Stimulated activated CD4-positive, alpha-beta T cell treated with anti-CD3 and anti-CD28 coated beads, Interleukin-15, amount 100 ng/mL, for 1 hour (primary cell): ENCODE measurements at places on chromosomes 11 and 22.
A peak's percentile ranks its signal among the peaks of the same experiment; 100 is the strongest.

DNA sequence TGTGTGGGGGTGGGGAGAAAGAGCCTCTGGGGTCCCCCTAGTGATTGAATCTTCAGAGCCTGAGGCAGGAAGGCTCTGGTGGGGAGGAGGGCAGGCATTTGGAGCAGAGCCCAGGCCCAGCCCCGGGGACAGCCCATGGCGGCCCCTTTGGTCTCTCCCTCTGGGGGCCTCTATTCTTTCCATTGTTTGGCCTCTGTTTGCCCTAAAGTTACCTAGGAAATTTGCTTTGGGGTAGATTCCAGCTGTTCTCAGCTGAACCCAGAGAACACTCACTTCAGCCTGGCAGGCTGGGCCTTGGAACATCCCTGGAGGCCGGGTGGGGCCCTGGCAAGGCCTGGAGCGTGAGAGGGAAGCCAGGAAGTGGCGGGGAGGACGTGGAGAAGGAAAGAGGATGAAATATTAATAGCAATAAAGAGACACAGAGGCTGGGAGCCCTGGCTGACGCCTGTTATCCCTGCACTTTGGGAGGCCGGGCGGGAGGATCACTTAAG lies 22.9 kb upstream of the A4GALT start:
- no peak for DNase-seq

DNA sequence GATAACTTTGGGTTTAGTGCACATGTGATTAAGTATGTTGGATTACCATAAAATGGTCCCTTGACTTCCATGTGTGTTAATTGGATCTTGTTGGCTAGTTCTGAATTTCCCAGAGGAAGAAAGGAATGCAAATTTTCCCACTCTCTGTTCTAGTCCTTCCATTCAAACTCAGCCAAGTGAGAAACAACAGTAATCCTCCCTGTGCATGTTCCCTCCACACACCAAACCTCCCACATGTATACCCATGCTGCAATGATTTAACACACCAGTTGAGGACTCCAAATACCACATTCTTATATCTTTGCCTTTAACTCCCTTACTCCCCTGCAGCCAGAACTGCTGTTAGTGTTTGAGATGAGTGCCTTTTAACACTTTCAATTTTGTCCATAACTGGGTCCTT lies 1158.9 kb downstream of the DLG2 start:
- DNase-seq = no peak

- DNase-seq = no peak
These were observed at the start of gene GAL for GRCh38 chr11:68684385-68685356. GAL (plus strand) TSS chr11:68684544; CDS start chr11:68684924, 380 bp downstream.

- no peak for DNase-seq
These were observed 32.3 kb downstream of the ANO5 start for GRCh38 chr11:22225190-22225589.

GRCh38 chr11:11027288-11027687 lies 169.4 kb upstream of the ZBED5 start:
- no peak for DNase-seq

DNA sequence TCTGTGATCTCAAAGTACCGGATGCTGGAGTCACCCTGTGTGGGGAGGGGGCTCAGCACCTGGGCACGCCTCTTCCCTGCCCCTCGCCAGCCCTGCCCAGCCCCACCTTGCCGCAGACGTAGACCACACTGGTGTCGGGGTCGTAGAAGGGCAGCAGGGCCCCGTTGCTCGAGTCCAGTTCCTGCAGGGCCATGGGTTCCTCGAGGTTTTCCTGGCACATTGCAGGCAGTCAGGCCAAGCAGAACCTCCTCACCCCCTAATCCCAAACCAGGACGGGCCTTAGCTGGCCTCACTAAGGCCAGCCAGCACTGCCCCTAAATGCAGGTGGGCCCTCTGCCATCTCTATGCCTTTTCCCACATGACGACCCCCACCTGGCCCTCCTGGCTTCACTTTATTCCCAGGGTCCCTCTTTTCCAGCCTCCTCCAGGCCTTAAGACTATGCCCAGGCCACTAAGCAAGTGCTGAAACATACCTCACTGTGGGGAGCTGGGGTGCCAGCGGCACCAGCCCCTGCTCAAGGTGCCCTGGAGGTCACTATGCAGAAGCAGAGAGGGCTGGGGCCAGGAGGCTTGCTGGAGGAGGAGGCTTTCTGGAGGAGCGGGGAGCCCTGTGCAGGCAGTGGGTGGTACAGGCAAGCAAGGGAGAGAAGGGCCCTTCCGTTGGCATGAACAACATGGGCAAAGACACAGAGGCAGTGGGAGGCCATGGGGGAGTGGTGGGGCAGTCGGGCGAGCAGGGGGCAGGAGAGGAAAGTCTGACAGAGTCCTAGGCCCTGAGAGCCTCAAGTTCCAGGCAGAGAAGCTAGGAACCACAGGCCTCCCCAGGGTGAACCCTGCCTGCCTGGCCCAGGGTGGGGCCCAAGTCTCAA lies 2.8 kb downstream of the CORO1B start:
- no peak for DNase-seq

DNA sequence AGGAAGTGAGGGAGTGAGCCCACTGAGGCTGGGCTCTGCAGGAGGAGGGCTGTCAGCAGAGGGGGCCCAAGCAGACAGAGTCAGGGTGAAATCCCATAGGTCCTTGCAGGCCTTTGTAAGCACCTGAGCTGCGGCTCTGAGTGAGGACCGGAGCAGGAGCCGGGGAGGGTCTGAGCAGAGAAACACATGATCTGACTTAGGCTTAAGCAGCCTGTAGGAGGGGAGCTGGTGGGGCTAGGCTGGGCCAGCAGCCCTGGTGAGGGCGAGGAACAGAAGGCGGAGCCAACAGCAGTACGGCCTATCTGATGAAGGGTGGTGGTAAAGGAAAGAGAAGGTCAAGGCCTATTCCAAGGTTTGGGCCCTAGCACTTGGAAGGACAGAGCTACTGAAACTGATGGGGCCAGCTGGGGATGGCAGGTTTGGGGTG lies 26.9 kb upstream of the CBX7 start:
- no peak for DNase-seq

DNA sequence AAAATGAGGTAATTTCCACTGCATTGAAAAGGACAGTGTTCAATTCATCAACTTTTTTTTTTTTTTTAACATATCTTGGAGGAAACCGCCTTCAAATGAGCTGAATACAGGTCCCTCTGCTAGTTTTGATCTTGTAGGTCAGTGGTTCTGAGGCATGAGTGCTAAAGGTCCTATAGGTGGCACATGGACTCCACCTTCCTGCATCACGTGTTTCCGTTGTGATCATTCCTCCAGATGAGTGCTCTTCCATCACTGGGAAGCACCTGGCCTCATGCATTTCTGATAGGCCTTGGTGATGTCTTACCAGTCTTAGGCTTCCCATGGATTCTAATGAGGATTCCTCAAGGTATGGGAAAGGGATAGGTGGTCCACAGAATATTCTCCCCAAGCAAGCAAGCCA lies 37.8 kb downstream of the FDX1 start:
- no peak for DNase-seq

DNA sequence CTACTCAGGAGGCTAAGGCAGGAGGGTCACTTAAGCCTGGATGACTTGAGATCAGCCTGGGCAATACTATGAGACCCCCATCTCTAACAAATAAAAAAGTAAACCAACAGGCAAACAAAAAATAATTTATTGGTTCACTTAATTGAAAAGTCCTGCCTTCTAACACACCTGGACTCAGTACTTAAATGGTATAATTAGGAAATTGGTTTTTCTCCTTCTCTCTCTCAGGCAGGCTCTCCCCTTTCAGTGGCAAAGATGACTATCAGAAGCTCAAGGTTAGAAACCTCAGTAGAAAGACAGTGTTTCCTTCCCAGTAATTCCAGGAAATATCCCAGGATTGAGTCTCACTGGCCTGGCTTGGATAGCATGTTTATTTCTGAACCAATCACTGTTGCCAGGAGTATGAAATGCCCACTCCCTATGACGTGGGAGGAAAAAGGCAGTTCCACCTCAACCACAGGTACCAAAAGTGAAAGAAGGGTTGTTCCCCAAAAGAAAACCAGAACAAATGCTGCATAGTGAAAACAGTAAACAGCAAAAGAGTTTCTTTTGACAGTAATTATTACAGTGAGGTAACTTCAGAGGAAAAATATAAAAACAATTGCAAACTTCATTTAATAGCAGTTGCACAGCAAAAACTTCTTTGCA lies 56.3 kb upstream of the SOX6 start:
- no peak for DNase-seq

DNA sequence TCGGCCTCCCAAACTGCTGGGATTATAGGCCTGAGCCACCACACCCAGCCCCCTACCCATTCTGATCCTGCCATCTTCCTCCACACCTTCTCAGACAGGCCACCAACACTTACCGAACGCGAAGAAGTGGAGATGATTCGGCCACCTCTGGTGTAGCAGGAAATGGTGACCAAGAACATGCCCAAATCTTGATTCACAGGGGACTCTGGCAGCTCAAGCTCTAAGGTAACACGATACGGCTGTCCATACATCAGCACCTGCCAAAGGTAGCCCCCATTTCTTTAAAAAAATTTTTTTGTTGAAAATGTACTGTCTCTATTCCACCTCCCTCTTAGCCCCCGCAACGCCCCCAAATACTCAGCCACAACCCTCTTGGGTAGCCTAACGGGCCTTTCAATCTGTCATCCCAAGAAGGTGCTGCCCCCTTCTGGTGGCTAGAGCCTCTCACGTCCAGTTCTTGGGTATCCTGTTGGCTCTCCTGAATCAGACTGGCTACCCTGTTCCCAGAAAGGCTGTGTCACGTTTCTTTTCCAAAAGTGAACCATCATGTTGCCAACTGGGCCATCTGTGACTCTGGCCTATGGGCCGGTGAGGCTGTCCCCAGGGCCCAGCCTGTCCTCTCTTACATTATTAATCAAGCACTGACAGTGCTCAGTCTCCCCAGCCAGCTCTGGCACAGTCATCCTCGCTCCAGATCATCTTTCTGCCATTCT lies 5.3 kb upstream of the LRRN4CL start:
- peak; percentile 45 for DNase-seq

GRCh38 chr11:94198718-94199117 lies 70.1 kb downstream of the PANX1 start:
- DNase-seq = no peak

DNA sequence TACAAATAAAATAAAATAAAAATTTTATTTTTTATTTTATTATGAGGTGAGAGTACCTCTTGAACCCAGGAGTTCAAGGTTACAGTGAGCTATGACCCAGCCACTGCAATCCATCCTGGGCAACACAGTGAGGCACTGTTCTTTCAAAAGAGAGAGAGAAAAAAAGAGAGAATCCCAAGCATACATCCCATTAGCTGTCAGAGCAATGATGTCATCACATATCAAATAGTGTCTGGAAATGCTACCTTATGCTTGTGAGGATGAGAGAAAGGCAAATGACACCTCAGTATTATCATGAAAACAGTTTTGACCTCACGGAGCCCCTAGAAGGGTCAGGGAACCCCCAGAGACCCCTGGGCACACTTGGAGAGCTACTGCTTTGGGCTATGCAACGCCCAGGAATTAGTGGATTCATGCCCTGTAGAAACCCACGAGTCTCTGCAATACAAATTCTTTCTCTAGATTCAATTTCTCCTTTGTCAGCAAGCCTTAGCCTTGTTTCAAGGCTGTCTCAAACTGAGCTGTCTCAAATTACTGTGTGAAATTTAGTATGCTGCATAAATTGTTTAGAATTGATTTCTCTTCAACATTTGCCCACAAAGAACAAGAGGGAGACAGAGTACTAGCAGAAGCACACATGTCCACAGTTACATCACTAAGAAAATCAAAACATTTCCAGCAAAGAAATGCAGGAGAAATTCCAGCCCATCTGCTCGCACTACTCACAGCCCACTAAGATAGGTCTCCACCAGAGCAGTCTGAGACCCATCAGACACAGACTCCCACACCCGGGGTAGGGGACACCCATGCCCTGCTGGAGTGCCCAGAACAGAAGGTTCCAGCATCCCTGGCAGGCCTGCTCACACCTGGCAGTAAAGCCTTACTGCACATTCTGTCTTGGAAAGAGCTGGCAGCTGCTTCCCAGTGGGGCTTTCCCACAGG lies 18.1 kb downstream of the DGCR2 start:
- DNase-seq = no peak

- no peak for DNase-seq
These were observed 8.7 kb downstream of the ZMAT5 start for GRCh38 chr22:29758068-29758622.

GRCh38 chr22:40484906-40485669 lies 114.7 kb downstream of the SGSM3 start:
- DNase-seq = no peak
